ENCODE measurements at places on chromosomes 7 and 10. TPM values are rescaled to one million over a fixed set of nuclear protein-coding genes. Genes with fewer than 3 reads are reported as not detected.
A peak's percentile ranks its signal among the peaks of the same experiment; 100 is the strongest.

- H3K27ac ChIP-seq: no peak overlapping the region
- no peaks in the 10 kb centered on the region for H3K36me3 ChIP-seq
- no peaks in the 10 kb centered on the region for H3K27me3 ChIP-seq
- H3K4me3 ChIP-seq: no peak overlapping the region
- peak; percentile 59 for DNase-seq
Measured at GRCh38 chr10:101941871-101942270, 98.3 kb upstream of the KCNIP2 start.

DNA sequence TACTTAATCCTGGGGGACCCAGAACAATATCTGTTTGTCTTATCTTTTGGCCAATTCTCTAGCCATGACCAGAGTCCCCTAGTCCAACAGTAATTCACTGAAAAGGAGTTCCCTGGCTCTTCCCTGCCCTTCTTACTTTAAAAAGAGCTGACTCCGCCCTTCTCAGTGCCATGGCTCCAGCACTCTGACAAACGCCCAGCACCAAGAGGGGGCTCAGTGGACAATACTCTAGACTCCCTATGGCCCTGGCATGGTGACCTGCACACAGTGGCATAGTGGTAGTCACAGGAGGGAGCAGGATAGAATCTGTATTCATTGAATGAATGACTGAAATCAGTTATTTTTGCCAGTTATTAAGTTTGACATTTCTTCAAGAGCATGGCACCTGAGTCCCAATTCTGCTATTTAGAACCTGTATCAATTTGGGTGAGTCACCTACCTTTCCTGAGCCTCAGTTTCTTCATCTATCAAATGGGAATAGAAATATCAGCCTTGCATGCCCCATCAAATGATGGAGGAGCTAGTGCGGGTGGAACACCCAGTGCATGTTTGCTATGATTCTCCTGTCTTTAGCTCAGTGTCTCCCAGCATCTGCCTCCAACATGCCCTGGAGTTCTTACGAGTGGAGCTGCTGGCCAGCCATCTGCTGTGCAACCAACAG is 69.4 kb downstream of the CLEC2L start:
- no peak overlapping the region for H3K27ac ChIP-seq
- no peak overlapping the region for H3K4me3 ChIP-seq
- peaks cover 68% of the 10 kb centered on the region for H3K36me3 ChIP-seq
- H3K4me1 ChIP-seq: peaks cover 3% of the 10 kb centered on the region

GRCh38 chr7:66558660-66559465 is 69.8 kb upstream of the KCTD7 start:
- H3K4me3 ChIP-seq: no peak overlapping the region
- peaks cover 5% of the 10 kb centered on the region for H3K4me1 ChIP-seq
- no peak overlapping the region for H3K27ac ChIP-seq
- DNase-seq: no peak
- peaks cover 33% of the 10 kb centered on the region for H3K36me3 ChIP-seq

Gene NKX2-3
- not detected for total RNA-seq

GRCh38 chr7:148967602-148968001 is 60.7 kb downstream of the PDIA4 start:
- no peak overlapping the region for H3K27ac ChIP-seq
- H3K36me3 ChIP-seq: no peaks in the 10 kb centered on the region
- no peaks in the 10 kb centered on the region for H3K27me3 ChIP-seq
- no peak overlapping the region for H3K4me3 ChIP-seq

Gene CALML3
- not detected for total RNA-seq

- H3K4me1 ChIP-seq: no peaks in the 10 kb centered on the region
- H3K27ac ChIP-seq: no peak overlapping the region
- DNase-seq: no peak
- H3K27me3 ChIP-seq: peaks cover 43% of the 10 kb centered on the region
Measured at GRCh38 chr10:71187197-71187596, 25.2 kb upstream of the UNC5B start.

Gene ASZ1
- total RNA-seq: not detected

Gene CREB5
- 11.1 TPM for total RNA-seq

- no peak for DNase-seq
- peaks cover 2% of the 10 kb centered on the region for H3K36me3 ChIP-seq
- H3K27me3 ChIP-seq: no peaks in the 10 kb centered on the region
- no peak overlapping the region for H3K4me3 ChIP-seq
Measured at GRCh38 chr10:11475831-11476434, 135.5 kb downstream of the USP6NL start.

Gene NXPH1
- total RNA-seq: not detected

- H3K4me3 ChIP-seq: no peak overlapping the region
- H3K36me3 ChIP-seq: no peaks in the 10 kb centered on the region
- no peak for DNase-seq
- no peaks in the 10 kb centered on the region for H3K4me1 ChIP-seq
Measured at GRCh38 chr7:158849442-158849767, 7.0 kb upstream of the DYNC2I1 start.

- H3K36me3 ChIP-seq: no peaks in the 10 kb centered on the region
- DNase-seq: no peak
- H3K4me3 ChIP-seq: no peak overlapping the region
- H3K27me3 ChIP-seq: no peaks in the 10 kb centered on the region
Measured at GRCh38 chr10:83333566-83333965, 805.7 kb upstream of the GHITM start.

DNA sequence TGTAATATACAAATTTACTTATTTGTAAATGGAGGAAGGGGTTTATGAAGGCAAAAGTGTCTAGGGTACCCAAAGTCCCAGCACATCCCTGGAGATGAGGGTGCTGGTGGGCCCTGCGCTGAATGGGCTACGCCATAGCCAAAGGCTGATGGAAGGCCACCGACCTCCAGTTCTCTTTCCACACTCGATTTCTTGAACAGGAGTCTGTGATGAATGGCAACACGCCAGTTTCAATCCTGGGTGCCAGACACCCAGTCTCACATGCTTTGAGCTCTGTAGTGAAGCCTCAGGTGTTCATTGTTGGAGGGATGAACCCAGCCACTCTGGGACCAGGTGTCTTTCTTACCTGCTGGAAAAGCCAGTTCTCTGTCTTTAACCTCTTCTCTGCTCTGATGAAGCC is 752 bp downstream of the LRMDA start:
- no peaks in the 10 kb centered on the region for H3K36me3 ChIP-seq
- no peak for DNase-seq
- peaks cover 25% of the 10 kb centered on the region for H3K27me3 ChIP-seq
- H3K27ac ChIP-seq: no peak overlapping the region
- H3K4me1 ChIP-seq: peaks cover 6% of the 10 kb centered on the region
- no peak overlapping the region for H3K4me3 ChIP-seq

Gene TMEM196
- total RNA-seq: not detected

- no peak overlapping the region for H3K27ac ChIP-seq
- peaks cover 29% of the 10 kb centered on the region for H3K4me1 ChIP-seq
- no peak overlapping the region for H3K4me3 ChIP-seq
- H3K27me3 ChIP-seq: no peaks in the 10 kb centered on the region
Measured at GRCh38 chr10:627032-627992, 62.2 kb downstream of the DIP2C start.

DNA sequence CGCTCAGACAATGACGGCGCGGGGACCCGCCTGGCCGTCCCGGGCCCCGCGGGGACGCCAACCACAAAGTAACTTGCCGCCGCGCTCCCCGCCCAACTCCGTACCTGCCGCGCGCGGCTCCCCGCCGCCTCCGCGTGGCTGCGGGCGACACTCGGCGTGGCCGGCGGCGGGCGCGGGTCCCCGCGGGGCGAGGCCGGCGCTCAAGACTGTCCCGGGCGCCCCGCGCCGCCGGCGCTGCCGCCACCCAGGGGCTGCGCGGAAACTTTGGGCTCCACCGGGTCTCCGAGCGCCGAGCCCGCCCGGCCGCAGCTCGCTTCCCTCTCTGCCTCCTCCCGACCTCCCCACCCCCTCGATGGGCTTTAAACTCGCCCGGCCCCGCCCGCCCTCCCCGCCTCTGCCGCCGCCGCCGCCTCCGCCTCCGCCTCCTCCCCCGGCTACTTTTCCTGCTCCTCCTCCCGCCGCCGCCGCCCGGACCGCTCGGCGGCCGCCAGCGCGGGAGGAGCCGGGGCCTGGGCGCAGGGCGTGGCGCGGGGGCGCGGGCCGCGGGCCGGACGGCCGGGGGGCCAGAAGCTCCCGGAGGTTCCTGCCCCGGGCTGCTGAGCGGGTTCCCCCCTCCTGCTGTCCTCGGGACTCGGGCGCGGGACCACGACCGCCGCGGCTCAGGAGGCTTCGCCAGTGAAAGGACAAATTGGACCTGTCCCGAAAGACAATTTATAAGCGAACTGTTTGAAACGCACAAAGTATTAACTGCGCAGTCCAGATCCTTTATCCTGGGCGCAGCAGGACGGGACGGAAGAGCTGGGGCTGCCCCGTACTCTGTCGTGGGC is 10.6 kb upstream of the GRB10 start:
- peak; percentile 36 for DNase-seq
- peaks cover 10% of the 10 kb centered on the region for H3K4me1 ChIP-seq
- no peak overlapping the region for H3K27ac ChIP-seq
- H3K4me3 ChIP-seq: peak overlapping the region; percentile 57
- H3K27me3 ChIP-seq: peaks cover 17% of the 10 kb centered on the region
- H3K36me3 ChIP-seq: no peaks in the 10 kb centered on the region

DNA sequence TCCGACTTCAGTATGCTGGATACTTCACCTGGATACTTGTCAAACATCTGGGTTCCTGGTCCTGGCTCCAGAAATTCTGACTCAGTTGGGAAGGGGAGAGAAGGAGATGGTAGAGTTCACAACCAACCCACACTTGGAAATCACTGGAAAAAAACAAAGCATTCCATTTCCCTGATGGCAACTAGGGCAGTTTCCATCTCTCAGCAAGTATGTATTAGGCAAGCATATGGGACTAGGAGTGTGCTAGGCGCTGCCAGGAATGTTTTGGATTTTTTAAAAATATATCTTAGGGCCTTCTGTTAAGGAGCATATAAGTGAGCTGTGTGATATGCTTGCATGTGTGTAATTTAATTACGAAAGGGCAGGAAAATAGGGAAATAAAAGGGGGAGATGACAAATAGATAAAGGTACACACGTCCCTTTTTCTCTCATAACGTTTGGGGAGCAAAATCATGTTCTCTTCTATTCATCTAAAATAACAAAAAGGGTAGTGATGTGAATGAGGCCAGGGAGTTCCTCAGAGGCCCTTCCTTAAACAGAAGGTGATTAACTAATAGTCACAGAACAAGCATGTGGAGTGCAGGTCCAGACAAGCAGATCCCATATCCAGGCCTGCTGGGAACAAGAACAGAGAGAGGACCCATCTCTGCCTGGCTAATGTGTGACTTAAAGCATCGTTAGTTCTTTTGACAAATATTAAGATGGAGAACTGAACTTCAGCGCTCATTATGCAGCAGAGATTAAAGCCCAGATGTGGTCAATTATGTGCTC is 64.5 kb upstream of the NFE2L3 start:
- no peak overlapping the region for H3K27ac ChIP-seq
- no peaks in the 10 kb centered on the region for H3K36me3 ChIP-seq
- no peak for DNase-seq
- H3K4me3 ChIP-seq: no peak overlapping the region
- H3K27me3 ChIP-seq: peaks cover 14% of the 10 kb centered on the region

DNA sequence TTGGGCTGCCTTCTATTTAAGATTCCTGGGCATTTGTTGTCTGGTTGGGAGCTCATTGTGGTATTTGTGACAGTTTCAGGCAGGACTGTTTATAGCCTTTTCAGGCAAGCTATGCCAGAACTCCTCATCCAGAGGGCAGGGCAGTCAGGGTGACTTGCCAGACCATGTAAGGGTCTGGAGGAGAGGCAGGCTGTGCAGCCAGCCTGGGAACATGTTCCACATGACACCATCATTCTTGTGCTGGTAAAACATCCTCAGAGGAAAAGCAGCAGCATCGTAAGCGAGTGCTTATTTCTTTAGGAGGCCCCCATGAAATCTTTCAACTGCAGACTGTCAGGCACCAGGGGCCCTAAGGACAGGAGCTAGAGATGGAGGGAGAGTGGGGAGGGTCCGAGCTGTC is 44.0 kb upstream of the SORBS1 start:
- H3K27ac ChIP-seq: no peak overlapping the region
- H3K4me3 ChIP-seq: no peak overlapping the region
- DNase-seq: no peak

DNA sequence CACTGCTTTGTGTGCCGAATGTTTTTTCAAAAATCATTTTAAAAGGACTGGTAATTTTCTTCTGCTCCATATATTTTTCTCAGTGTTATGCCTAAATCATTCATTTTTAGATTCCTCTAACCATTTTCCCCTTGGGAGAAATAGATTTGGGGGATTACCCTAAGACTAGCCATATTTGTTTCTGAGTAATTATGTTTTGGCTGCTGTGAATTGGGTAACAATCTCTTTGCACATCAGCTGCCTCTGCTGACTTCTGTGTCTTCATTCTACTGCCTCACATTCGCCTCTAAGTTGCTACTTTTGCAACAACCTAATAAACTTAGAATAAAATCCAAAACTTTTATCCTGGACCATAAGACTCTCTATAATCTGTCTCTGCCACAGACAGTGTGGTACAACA is 18.5 kb upstream of the MRC1 start:
- DNase-seq: no peak
- no peaks in the 10 kb centered on the region for H3K36me3 ChIP-seq
- no peak overlapping the region for H3K4me3 ChIP-seq
- H3K27me3 ChIP-seq: no peaks in the 10 kb centered on the region
- peaks cover 4% of the 10 kb centered on the region for H3K4me1 ChIP-seq

- no peaks in the 10 kb centered on the region for H3K36me3 ChIP-seq
- no peaks in the 10 kb centered on the region for H3K27me3 ChIP-seq
- peaks cover 2% of the 10 kb centered on the region for H3K4me1 ChIP-seq
- H3K27ac ChIP-seq: no peak overlapping the region
- peak; percentile 28 for DNase-seq
Measured at GRCh38 chr7:115600207-115600606, 430.4 kb downstream of the TFEC start.

DNA sequence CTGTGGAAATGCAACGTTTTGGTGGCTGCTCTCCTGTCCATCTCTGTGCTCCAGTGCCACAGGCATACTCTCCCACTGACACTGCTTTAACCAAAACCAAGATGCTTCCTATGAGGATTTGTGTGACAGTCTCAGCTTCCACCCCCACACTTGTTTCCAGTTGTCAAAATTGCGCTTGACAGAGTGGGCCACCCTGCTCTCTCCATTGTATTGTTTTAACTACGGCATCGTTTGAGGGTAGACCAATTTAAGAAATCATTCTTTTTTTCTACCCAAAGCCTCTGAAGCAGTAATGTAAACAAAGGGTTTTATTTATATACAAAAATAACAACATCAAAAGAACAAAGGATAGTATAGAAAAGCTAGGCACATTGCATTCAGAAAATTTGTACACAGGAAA is 178.0 kb downstream of the INHBA start:
- H3K36me3 ChIP-seq: no peaks in the 10 kb centered on the region
- H3K27me3 ChIP-seq: no peaks in the 10 kb centered on the region
- H3K4me3 ChIP-seq: no peak overlapping the region
- H3K4me1 ChIP-seq: no peaks in the 10 kb centered on the region
- no peak for DNase-seq

Gene SNX10
- not detected for total RNA-seq

Gene CDH23
- under 0.01 TPM for total RNA-seq

Gene HTR5A
- total RNA-seq: not detected
